ENCODE measurements at places on chromosomes 5 and 9. TPM values are rescaled to one million over a fixed set of nuclear protein-coding genes. Genes with fewer than 3 reads are reported as not detected.

DNA sequence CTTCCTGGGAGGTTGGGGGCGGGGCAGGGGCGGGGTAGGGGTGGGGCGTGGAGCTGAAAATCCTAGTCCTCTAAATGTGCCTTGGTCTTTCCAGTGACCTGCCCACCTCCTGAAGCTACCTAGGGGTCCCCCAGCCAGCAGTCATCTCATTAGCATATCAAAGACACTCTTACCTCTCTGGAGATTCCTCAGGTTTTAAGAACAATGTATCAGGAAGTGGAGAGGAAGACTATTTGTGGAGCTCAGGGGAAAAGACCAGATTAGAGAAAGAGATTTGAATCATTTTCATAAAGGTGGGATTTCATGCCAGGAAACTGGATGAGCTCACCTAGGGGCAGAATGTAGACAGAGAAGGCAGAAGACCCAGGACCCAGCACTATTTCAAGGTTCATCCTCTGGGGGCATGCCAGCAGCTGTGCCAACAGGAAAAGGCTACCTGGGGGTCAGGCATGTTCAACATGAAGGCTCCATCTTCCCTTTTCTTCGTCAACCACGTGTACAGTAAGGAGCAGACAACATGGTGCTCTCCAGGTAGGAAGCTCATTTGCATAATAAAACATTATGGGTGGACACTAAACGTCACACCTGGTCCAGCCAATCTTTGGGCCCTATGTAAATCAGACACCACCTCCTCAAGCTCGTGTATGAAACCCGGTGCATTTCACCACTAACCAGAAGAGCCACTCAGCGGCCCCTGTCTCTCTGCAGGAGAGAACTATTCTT lies 6.9 kb downstream of the GMCL2 start:
- H3K4me3 ChIP-seq = no peak overlapping the region
- H3K27me3 ChIP-seq = no peaks in the 10 kb centered on the region
- H3K27ac ChIP-seq = no peak overlapping the region
- H3K4me1 ChIP-seq = peaks cover 15% of the 10 kb centered on the region
- H3K36me3 ChIP-seq = no peaks in the 10 kb centered on the region
- no peak for DNase-seq

CNTNAP3 gene
- total RNA-seq = 0.22 TPM

DNA sequence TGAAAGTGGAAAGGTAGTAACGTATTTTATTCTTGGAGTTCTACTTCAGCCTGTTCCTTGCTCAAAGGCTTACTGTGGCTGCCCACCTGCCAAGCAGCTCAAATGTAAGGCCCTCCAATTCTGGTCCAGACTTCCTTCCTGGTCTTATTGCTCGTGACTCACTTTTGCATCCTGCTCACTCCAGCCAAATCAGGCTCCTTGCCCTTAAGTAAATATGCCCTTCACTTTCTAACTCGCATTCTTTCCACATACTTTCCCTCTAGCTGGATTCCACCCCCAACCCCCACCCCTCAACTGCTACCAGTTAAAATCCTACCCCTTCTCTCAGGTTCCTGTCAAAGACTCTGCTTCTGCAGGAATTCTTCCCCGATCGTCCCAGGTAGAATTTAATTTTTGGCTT lies 96.6 kb downstream of the GALNT10 start:
- H3K27me3 ChIP-seq = no peaks in the 10 kb centered on the region
- no peak overlapping the region for H3K4me3 ChIP-seq
- no peaks in the 10 kb centered on the region for H3K36me3 ChIP-seq
- no peaks in the 10 kb centered on the region for H3K4me1 ChIP-seq

CCIN gene
- total RNA-seq = not detected

GPR151 gene
- not detected for total RNA-seq

GRCh38 chr5:153084511-153084910 lies 406.0 kb upstream of the GRIA1 start:
- no peak overlapping the region for H3K27ac ChIP-seq
- no peak overlapping the region for H3K4me3 ChIP-seq
- no peaks in the 10 kb centered on the region for H3K36me3 ChIP-seq
